ENCODE measurements at places on chromosomes 5 and 9.
A peak's percentile ranks its signal among the peaks of the same experiment; 100 is the strongest.

DNA sequence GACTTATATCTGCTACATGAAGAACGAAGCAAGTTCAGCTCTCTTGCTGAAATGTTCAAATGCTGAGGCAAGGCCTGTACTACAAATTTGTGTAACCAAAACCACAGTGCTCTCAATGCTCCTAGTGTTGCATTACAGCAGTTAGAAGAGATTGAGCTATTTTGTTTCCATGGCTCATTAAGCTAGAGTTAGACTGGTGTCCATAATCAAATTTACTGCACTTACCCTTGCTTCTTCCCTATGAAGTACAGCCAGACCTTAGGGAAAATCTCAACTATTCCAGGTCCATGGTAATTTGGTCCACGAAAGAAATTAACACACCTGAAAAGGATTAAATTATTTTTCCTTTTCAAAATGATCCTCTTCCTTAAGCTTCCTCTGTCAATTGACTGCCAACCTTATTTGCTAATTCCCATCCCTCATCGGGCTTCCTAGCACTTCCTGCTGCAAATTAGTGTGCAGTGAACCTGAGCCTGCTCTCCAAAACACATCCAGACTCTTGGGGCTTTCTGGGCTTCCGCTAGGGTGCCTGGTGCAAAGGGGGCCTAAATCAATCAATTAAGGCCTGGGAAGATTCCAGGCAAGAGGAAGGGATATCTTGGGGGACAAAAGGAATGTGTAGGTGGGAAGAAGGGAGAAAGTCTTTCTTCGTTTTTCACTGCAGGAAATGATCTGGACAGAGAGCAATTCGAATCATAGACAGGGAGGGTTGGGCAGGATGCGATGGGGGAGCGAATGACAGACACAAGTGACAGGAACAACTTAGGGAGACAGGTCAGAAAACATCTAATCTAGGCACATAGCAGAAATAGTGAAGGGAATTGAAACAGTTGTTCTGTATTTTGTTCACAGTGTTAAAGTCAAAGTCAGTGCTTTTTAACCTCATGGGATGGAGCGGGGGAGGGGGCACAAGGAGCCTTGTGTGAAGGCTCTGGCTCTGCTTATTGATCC lies 542.4 kb downstream of the RAB3C start:
- no peak overlapping the region for H3K27ac ChIP-seq
- no peaks in the 10 kb centered on the region for H3K27me3 ChIP-seq
- H3K4me3 ChIP-seq: no peak overlapping the region
- DNase-seq: no peak
- no peaks in the 10 kb centered on the region for H3K4me1 ChIP-seq

GRCh38 chr5:10509575-10509974 lies 54.3 kb upstream of the ANKRD33B start:
- peaks cover 34% of the 10 kb centered on the region for H3K27me3 ChIP-seq
- no peak for DNase-seq
- H3K36me3 ChIP-seq: peaks cover 6% of the 10 kb centered on the region
- no peak overlapping the region for H3K27ac ChIP-seq
- H3K4me1 ChIP-seq: no peaks in the 10 kb centered on the region

DNA sequence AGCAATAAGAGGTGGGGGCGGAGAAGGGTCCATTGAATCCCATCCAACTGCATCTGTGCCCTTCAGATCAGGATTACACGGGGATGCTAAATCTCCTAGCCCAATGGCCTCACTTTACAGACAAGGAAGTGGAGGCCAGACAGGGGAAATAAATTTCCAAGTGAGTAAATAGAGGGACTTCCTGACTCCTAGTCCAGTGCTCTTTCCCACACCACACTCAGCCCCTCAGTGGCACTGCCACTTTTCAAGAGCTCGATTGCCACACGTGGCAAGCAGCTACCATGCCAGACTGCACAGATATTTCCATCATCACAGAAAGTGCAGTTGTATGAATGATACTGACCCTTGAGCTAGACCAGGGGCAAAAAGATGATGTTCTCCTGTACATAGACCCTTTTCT lies 8.2 kb upstream of the TNIP1 start:
- H3K36me3 ChIP-seq: peaks cover 17% of the 10 kb centered on the region
- DNase-seq: no peak
- H3K4me1 ChIP-seq: peaks cover 34% of the 10 kb centered on the region
- H3K27me3 ChIP-seq: no peaks in the 10 kb centered on the region
- peak overlapping the region; percentile 11 for H3K27ac ChIP-seq

DNA sequence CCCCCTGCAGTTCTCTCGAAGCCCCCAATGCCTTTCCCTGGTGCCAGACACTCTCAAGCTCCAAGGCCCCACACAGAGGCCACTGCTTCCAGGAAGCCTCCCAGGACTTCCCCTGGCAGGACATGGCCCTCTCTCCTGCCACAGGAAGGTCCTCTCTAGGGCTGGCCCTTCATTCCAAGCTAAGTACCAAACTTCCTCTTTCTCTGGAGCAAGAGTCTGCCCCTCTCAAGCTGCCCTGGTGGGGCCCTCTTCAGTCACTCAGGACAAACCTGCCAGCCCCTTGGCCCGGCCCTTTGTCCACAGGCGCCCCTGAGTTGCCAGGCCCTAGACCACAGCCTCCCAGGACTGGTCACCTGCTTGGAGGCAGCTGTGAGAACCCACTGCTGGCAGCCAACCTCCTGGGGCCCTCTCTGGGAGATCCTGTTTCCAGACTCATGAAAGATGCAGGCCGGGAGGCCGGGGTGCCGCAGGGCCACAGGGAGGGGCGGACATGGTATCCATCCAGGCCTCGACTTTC lies 6.6 kb downstream of the NINJ1 start:
- H3K27ac ChIP-seq: peak overlapping the region; percentile 97
- peaks cover 43% of the 10 kb centered on the region for H3K4me1 ChIP-seq
- H3K4me3 ChIP-seq: peak overlapping the region; percentile 75
- DNase-seq: no peak
- H3K27me3 ChIP-seq: no peaks in the 10 kb centered on the region
- H3K36me3 ChIP-seq: peaks cover 99% of the 10 kb centered on the region

GRCh38 chr5:181203777-181204112 lies 1.3 kb downstream of the TRIM7 start:
- peak overlapping the region; percentile 54 for H3K27ac ChIP-seq
- H3K4me1 ChIP-seq: peaks cover 35% of the 10 kb centered on the region
- peaks cover 35% of the 10 kb centered on the region for H3K36me3 ChIP-seq

DNA sequence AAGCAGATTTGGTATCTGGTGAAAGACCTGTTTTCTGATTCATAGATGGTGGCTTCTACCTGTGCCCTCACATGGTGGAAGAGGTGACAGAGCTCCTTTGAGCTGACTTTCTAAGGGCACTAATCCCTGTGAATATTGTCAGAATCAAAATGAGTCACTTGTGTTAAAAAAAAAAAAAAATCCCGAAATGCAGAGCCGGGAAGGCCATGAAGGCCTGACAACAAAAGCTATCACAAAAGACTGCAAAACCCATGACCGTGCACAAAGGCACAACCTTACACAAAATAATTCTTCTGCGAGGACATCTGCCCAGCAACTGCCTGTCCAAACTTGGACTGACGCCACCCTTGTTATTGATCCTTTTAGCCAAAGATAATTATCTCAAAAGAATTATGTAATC lies 19.6 kb upstream of the UBTD2 start:
- no peaks in the 10 kb centered on the region for H3K4me1 ChIP-seq
- peaks cover 31% of the 10 kb centered on the region for H3K27me3 ChIP-seq
- no peak overlapping the region for H3K27ac ChIP-seq
- H3K4me3 ChIP-seq: no peak overlapping the region
- DNase-seq: no peak

DNA sequence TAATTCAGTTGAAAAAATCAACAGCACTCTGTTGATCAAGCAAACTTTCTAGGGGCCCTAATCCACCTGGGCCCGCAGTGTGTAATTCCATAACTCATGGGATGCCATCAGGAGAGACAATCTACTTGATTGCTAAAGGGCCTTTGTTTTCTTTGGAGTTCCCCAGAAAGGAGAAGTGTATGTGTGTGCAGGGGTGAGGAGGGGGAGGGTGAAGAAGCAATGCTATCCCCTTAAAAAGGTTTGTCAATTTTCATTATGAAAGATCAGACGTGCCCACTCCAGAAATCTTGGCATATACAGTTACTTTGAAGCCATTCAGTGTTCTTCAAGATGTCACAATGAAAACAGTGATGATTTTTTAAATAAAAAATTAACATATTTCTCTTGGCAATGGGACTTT lies 6.2 kb downstream of the PARP8 start:
- peak overlapping the region; percentile 67 for H3K4me3 ChIP-seq
- no peak for DNase-seq
- H3K4me1 ChIP-seq: peaks cover 82% of the 10 kb centered on the region
- no peaks in the 10 kb centered on the region for H3K27me3 ChIP-seq
- peaks cover 68% of the 10 kb centered on the region for H3K36me3 ChIP-seq
- H3K27ac ChIP-seq: peak overlapping the region; percentile 75

DNA sequence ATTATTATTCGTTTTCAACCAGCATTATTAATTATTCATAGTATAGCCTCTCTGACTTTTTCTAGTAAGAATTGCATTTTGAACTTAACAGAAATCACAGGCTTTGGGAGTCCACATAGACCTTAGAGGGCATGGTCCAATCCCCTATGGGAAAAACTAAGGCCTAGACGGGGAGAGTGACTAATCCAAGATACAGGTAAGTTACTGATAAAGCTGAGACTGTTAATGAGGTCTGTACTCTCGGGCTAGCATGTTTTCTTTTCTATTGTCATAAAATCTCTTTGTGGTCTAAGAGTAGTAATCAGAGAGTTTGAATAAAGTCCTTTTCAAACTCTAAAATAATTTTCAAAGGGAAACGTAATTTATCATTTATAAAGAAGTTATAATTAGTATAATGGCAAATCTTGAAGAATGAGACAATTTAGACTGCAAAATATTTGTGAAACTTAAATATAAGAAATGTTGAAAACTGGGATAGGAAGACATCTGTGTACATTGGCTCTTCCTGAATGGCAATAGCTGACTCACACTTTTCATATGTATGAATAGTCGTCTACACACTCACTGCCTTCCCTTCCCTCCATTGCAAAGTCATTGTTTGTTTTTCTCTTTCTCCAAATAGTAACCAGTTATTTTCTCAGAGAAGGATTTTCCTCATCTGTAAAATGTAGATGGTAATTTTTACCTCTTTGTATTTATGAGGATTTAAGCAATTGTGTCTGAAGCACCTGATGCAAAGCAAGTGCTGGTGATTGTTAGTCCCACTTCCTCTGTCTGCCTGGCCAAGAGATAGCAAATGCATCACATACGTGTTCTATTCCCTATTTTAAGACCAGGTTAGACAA lies 207.9 kb upstream of the CD180 start:
- H3K27me3 ChIP-seq: peaks cover 13% of the 10 kb centered on the region
- no peak for DNase-seq
- no peak overlapping the region for H3K27ac ChIP-seq
- no peaks in the 10 kb centered on the region for H3K36me3 ChIP-seq
- no peak overlapping the region for H3K4me3 ChIP-seq

GRCh38 chr5:94024101-94024500 lies 282.7 kb upstream of the POU5F2 start:
- H3K4me1 ChIP-seq: peaks cover 9% of the 10 kb centered on the region
- DNase-seq: no peak
- H3K4me3 ChIP-seq: no peak overlapping the region
- H3K27ac ChIP-seq: peak overlapping the region; percentile 4
- H3K36me3 ChIP-seq: peaks cover under 1% of the 10 kb centered on the region

- no peaks in the 10 kb centered on the region for H3K36me3 ChIP-seq
- no peak for DNase-seq
- no peak overlapping the region for H3K27ac ChIP-seq
- peaks cover 43% of the 10 kb centered on the region for H3K27me3 ChIP-seq
Observed at GRCh38 chr5:180135967-180136629, 64.5 kb upstream of the RNF130 start.

DNA sequence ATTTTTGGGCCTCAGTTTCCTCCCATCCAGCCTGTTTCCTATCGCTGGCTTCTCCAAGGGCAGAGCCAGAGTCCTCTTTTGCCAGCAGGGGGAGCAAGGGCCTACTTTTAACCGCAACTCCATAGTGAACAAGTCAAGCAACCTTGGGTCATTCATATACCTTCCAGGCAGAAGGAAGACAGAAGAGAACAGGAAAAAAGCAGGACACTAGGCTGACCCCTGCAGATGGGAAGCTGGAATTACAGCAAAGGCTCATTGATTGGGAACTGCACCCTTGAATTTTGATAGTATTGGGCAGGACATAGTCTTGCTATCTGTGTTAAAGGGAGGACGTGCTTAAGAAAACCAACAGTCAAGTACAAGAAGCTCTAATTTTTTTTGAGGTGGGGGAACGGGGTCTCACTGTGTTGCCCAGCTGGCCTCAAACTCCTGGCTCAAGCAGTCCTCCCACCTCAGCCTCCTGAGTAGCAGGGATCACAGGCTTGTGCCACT lies 30.1 kb downstream of the QRFP start:
- no peak overlapping the region for H3K4me3 ChIP-seq
- H3K27ac ChIP-seq: no peak overlapping the region
- peaks cover 11% of the 10 kb centered on the region for H3K36me3 ChIP-seq
- no peaks in the 10 kb centered on the region for H3K27me3 ChIP-seq
- peaks cover 5% of the 10 kb centered on the region for H3K4me1 ChIP-seq

DNA sequence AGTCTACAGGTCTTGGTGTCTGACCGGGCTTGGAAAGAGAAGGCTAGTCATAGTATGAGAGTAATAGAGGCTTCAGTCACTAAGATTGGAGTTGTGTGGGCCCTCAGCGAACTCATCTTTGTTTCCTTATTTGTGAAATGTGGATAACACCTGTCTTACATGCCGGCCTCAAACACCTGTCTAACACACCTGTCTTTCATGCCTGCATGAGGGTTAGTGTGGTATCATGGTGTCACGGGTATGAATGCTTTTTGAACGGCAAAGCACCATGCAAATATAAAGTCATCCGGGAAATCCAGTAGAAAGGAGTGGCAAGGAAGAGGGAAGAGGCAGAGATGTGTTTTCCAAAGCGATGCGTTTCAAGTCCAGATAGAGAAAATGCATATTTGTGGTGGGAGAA lies 25.5 kb downstream of the GRAMD2B start:
- peaks cover 52% of the 10 kb centered on the region for H3K4me1 ChIP-seq
- DNase-seq: no peak
- H3K27me3 ChIP-seq: no peaks in the 10 kb centered on the region
- H3K27ac ChIP-seq: peak overlapping the region; percentile 99
- peaks cover 19% of the 10 kb centered on the region for H3K36me3 ChIP-seq
- H3K4me3 ChIP-seq: peak overlapping the region; percentile 42

DNA sequence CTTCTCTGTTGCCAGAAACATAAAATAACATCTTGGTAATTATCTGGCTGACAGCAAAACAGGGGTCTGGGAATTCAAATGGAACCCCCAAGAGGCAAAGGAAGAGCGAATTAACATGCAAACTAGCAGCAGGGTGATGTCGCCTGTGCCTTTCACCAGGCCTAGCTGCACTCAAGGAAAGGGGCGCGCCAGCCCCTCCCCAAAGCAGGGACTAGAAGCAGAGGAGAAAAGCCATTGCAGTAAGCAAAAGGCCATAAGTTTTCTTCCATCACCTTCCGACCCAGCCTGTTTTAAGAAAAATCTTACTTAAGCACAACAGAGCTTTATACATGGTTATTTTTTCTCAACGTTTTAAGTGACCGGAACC lies 539 bp downstream of the POC5 start:
- H3K27ac ChIP-seq: peak overlapping the region; percentile 95
- peaks cover 36% of the 10 kb centered on the region for H3K4me1 ChIP-seq
- peak overlapping the region; percentile 98 for H3K4me3 ChIP-seq
- H3K36me3 ChIP-seq: peaks cover 26% of the 10 kb centered on the region
- no peaks in the 10 kb centered on the region for H3K27me3 ChIP-seq

- DNase-seq: no peak
- no peak overlapping the region for H3K27ac ChIP-seq
- H3K36me3 ChIP-seq: no peaks in the 10 kb centered on the region
Observed at GRCh38 chr5:132530946-132531345, 12.4 kb downstream of the IL5 start.

- peaks cover 7% of the 10 kb centered on the region for H3K27me3 ChIP-seq
- no peak overlapping the region for H3K27ac ChIP-seq
- peaks cover 13% of the 10 kb centered on the region for H3K4me1 ChIP-seq
- peaks cover 8% of the 10 kb centered on the region for H3K36me3 ChIP-seq
- DNase-seq: no peak
Observed at GRCh38 chr9:134458207-134459108, 132.2 kb downstream of the RXRA start.
